ENCODE measurements at places on chromosomes 6 and 20. TPM values are rescaled to one million over a fixed set of nuclear protein-coding genes. Genes with fewer than 3 reads are reported as not detected.

The F13A1 gene
- total RNA-seq: not detected

The FRS3 gene
- 4.5 TPM for total RNA-seq

The HCRTR2 gene
- total RNA-seq: not detected

The BPIFB2 gene
- not detected for total RNA-seq

The PRSS35 gene
- total RNA-seq: not detected

The DEFB116 gene
- not detected for total RNA-seq

The SLC17A4 gene
- total RNA-seq: not detected

The SRSF12 gene
- total RNA-seq: not detected

The ABHD16B gene
- not detected for total RNA-seq

The HLA-DOA gene
- not detected for total RNA-seq

The TAAR2 gene
- total RNA-seq: not detected

The ZSCAN16 gene
- total RNA-seq: 5.6 TPM

The SLC22A23 gene
- total RNA-seq: 13.5 TPM

The ARMC2 gene
- total RNA-seq: 7.9 TPM

The ELOVL5 gene
- 71.3 TPM for total RNA-seq

The PSMB8 gene
- total RNA-seq: 101 TPM

The HSP90AB1 gene
- 895 TPM for total RNA-seq

The TULP1 gene
- not detected for total RNA-seq

The SLC17A9 gene
- total RNA-seq: 0.22 TPM

The OVOL2 gene
- total RNA-seq: 20.7 TPM

The MUC21 gene
- total RNA-seq: not detected

The SOX12 gene
- total RNA-seq: 57.1 TPM

The PNPLA1 gene
- not detected for total RNA-seq

The CLPSL2 gene
- not detected for total RNA-seq

The CCDC170 gene
- 1.6 TPM for total RNA-seq

The HLA-DQA2 gene
- not detected for total RNA-seq

The COL20A1 gene
- 0.15 TPM for total RNA-seq

The ACTL10 gene
- total RNA-seq: 1.0 TPM

The MPIG6B gene
- total RNA-seq: 0.59 TPM

The FAM8A1 gene
- total RNA-seq: 8.1 TPM

The IFT52 gene
- 46.4 TPM for total RNA-seq

The RAB44 gene
- total RNA-seq: not detected

The SLC35F1 gene
- total RNA-seq: not detected

The HLA-DRB1 gene
- 3.1 TPM for total RNA-seq

Measured in PC-9 (cell line).